ENCODE measurements at places on chromosomes 3 and 15.
A peak's percentile ranks its signal among the peaks of the same experiment; 100 is the strongest.

GRCh38 chr3:168396861-168397260 lies 301.1 kb upstream of the GOLIM4 start:
- no peak for DNase-seq

- no peak for DNase-seq
These were observed 25.6 kb upstream of the MAP3K13 start for GRCh38 chr3:185337231-185337816.

- no peak for DNase-seq
These were observed 478.6 kb downstream of the OTOL1 start for GRCh38 chr3:161975201-161975600.

- DNase-seq = no peak
These were observed 72.2 kb downstream of the CACNA1D start for GRCh38 chr3:53566461-53567145.

DNA sequence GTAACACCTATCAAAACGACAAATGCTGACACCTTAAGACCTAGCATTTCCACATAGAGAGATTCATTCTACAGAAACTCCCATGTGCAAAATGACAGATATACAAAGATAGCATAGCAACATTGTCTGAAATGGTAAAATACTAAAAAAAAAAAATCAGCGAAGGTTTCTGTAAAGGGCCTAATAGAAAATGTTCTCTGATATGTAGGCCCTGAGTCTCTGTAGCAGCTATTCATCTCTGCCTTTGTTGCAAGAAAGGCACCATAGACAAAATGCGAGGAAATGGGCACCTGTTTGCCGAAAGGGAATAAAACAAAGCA lies 631 bp upstream of the MFGE8 start:
- no peak for DNase-seq

DNA sequence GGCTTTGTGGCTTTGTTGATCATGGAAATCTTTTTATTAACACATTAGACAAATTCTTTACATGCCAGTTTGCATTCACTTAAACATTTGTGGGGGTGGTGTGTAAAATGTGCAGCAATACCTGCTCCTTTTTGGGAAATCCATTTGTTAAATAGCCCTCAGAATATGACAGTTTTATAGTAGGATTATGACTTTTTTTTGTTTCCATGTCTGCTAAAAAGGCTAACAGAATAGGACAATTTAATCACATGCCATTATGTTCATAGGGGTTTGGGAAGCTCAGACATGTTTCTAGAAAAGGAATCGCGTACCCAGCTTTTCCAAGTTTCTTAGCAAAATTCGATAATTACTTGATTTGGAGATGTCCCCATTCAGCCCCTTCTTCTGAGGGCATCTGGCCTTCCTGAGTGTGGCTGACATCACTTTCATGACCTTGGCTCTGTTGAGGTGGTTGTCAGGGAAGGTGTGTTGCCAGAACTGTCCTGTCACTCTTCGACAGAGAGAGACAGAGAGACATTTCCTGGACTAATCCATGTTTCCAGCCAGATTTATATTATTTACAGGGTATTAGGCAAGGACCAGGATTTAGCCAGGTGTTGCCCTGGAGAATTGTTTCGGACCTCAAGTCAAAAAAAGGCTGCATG lies 126.4 kb downstream of the PTPRG start:
- no peak for DNase-seq

GRCh38 chr3:133996996-133997395 lies 32.7 kb downstream of the SLCO2A1 start:
- no peak for DNase-seq

DNA sequence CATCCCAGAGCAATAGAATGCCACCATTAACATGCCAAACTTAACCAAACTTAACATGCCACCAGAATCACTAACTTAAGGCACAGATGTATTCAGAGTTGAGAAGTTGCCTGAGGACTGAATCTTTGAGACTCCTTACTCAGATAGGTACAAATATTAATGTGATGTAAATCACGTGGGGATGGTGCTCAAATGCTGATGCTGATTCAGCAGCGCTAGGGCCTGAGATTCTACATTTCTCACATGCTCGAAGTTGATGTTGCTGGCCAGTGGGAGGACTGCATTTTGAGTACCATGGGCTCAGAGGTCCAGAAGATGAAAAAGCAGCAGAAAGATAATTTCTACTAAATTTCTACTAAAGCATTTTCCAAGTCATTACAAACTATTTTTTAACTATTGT lies 54.1 kb downstream of the RPL22L1 start:
- no peak for DNase-seq

- no peak for DNase-seq
These were observed 173.2 kb downstream of the TPRG1 start for GRCh38 chr3:189344996-189345395.

- no peak for DNase-seq
These were observed 171.1 kb upstream of the IL12A start for GRCh38 chr3:159817571-159817970.

- no peak for DNase-seq
These were observed 34.5 kb downstream of the CCDC54 start for GRCh38 chr3:107411779-107412178.

DNA sequence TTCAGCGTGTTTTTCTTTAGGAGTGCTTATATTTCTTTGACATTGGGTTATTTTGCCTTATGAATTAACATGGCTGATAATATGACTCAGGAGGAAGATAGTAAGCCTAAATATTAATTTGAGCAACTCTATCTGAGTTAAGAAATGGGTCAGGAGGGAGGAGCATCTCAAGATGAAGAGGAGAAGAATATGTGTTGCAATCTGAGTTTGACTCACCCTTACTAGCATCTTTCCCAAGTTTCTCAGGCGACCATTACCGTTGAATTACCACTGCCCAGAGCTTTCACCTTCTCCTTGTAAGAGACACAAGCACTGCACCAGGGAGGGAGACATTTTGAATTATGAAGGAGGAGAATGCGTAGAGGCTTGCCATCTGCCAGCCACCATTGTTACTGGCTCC lies 138.3 kb upstream of the MYRIP start:
- no peak for DNase-seq

DNA sequence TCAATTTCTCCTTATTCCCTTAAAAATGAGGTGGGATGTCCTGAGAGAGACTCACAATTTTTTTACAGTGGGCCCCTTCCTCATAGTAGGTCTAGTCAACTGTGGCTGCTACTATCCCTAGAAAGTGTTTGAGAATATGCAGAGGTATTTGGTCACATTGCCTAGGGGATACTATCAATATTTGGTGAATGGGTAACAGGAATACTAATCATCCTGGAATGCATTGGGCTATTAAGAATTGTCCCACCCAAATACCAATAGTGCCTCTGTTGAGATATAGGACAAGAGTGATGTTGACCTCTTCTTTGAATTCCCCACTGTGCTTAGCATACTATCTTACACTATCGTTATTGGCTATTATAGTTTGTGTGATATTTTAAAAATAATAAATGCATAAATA lies 389.4 kb downstream of the DIPK2A start:
- DNase-seq = no peak

- DNase-seq = no peak
These were observed 624.5 kb upstream of the SGO1 start for GRCh38 chr3:20810555-20810954.

DNA sequence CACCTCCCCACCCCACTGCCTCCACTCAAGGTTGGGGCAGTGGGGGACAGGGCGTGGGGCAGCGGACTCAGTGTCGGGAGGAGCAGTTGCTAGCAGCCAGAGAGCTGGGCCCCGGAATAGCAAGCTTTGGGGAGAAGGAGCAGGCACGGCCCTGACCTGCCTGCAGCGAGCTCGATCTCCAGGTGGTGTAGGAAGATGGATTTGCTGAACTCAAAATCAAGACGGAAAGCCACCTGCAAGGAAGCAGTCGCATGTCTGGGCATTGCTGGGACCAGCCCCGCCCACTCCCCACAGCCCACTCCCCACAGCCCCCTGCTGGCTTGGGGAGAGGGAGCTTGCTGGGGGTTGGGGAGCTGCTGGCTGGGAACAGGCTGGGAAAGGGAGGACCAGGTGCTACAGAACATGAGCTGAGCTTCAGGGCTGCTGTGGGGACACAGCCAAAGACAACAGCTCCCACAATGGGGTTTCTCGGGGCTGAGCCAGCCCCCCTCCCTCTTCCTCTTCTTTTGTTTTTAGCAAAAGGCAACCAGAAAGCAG lies 38.0 kb downstream of the FEM1B start:
- no peak for DNase-seq

DNA sequence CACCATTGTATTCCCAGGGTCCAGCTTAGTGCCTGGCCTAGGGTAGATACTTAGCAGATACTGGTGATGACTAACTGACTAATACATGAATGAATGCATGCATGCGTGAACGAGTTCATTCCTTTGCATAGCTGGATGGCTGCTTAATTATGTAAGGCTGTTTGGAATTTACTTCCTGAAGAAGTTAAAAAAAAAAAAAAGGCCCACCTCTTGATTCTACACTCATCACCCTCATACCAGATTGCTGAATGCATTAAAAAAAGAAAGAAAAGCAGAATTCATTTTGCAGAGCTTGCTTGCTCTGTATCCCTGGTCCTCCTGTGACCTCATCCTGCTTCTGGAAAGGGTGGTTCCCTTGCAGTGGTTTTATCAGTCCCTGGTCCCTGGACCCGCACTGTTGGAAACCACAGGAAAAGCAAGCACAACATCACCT lies 277.6 kb upstream of the CFAP20DC start:
- DNase-seq = no peak

- DNase-seq = no peak
These were observed 62.7 kb downstream of the POMGNT2 start for GRCh38 chr3:43043071-43043766.

GRCh38 chr3:70176224-70176623 lies 136.2 kb downstream of the MDFIC2 start:
- no peak for DNase-seq

GRCh38 chr3:45904931-45905330 lies 18.6 kb downstream of the CCR9 start:
- DNase-seq = no peak

DNA sequence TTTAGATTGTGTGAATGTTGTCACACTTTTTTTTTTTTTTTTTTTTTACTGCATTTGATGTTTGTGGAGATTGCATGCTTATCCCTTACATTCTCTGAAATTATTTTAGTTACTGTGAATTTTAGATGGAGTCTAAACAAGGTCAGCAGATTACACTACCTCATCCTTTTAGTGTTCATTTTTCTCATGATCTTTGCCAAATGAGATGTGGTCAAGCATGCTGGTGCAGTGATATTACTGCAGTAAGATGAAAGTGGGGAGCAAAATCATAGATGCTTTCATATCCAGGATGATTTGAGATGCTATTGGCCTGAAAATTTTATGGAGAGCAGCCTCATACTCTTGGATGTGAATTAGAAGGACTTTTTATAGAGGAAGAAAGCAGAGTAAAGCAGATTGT lies 45.8 kb downstream of the SLC25A26 start:
- no peak for DNase-seq

- no peak for DNase-seq
These were observed 19.6 kb upstream of the MITF start for GRCh38 chr3:69719587-69720122.

GRCh38 chr3:125271127-125271526 lies 58.6 kb upstream of the SLC12A8 start:
- no peak for DNase-seq

- no peak for DNase-seq
These were observed 323.9 kb upstream of the IGF1R start for GRCh38 chr15:98324341-98324970.

DNA sequence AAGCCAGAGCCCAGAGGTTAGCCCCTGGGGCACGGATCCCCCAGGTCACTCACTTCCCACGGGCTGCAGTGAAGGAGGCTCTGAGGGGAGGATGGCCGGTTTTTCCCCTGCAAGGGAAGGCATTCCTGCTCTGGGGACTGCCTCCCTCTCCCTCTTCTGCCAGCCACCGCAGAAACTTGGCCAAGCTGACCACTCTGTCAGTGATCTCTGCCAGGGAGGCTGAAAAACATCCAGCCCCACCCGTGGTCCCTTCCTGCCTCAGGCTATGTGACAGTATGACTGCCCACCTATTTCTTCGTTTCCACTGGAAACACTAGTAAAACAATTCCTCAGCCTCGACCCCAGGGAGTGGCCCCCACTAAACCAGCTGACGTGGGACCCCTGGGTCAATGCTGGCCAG lies 14.6 kb upstream of the FANCD2 start:
- DNase-seq = no peak

- DNase-seq = no peak
These were observed 7.5 kb downstream of the IQSEC1 start for GRCh38 chr3:13065727-13066126.

DNA sequence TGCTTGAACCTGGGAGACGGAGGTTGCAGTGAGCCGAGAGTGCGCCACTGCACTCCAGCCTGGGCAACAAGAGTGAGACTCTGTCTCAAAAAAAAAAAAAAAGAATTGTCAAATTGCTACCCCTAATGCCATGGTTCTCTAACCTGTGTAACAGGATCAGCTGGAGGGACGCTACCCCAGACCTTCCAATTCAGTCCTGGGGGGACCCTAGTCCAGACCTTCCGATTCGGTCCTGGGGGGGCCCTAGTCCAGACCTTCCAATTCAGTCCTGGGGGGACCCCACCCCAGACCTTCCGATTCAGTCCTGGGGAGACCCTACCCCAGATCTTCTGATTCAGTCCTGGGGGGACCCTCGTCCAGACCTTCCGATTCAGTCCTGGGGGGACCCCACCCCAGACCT lies 29.8 kb upstream of the MUC20 start:
- DNase-seq = no peak

GRCh38 chr3:141707741-141708203 lies 30.3 kb upstream of the RNF7 start:
- DNase-seq = no peak

- no peak for DNase-seq
These were observed 12.3 kb upstream of the SEMA7A start for GRCh38 chr15:74445816-74446763.

- DNase-seq = no peak
These were observed 91.6 kb downstream of the LRRK1 start for GRCh38 chr15:101010781-101011180.

- no peak for DNase-seq
These were observed 88.8 kb downstream of the IGSF11 start for GRCh38 chr3:118945834-118946233.

DNA sequence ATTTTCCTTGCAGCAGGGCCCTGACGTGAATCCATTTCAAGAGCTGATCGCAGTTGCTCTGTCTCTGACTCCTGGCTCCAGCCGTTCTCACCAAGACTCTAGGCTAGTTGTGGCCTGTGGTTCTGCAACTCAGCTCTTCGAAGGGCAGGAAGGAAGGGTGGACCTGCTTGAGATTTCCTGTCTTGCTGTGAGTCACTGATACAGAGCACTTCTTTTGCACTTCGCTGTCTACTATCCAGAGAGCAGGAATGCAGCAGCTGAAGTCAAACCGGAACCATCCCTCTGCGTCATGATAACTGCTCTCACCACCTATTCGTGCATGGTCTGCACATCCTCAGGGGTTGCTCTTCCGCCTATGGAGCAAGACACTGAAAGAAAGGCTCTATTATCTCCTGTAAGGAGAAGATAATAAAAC lies 59.7 kb downstream of the RAP2B start:
- peak; percentile 92 for DNase-seq

DNA sequence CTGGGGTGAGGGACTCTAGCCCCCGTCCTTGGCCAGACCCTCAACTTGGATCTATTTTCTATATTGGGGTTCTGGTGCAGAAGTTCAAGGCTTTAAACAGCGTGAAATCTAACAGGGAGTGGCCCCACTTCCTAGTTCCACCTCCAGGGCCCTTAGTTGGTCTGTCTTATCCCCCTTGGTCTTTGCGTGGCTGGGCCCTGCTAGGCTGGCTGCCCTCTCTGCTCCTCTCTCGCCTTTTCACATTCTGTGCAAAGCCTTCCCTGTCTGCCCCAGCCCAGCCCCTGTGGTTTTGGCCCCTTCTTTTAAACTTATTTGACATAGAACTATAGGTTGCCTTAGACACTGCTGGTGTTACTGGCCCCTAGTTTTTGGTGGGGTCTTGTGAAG lies 5.6 kb downstream of the PPCDC start:
- no peak for DNase-seq

GRCh38 chr3:16528106-16528505 lies 14.6 kb upstream of the RFTN1 start:
- DNase-seq = no peak
